ENCODE measurements at places on chromosomes 16 and 17. TPM values are rescaled to one million over a fixed set of nuclear protein-coding genes. Genes with fewer than 3 reads are reported as not detected.

GRCh38 chr17:73603971-73604370 lies 40.3 kb downstream of the SDK2 start:
- no peak for DNase-seq

DNA sequence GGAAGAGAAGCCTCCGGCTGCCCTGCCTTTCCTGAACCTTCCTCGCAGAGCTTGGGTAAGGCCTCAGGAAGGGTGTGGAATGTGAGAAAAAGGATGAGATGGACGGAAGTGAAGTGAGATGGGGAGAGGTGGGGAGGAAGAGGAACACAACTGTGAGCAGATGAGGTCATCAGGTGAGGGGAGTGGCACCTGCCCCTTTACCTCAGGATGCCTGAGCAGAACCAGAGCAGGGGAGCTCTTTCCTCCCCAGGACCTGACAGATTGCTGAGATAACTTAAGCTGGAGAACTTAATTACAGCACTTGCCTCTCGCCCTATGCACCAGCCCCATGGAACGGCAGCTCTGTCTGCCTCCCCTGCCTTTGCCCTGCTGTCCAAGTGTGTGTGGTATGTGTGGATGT lies 29.8 kb downstream of the TMEM132E start:
- DNase-seq: no peak

DNA sequence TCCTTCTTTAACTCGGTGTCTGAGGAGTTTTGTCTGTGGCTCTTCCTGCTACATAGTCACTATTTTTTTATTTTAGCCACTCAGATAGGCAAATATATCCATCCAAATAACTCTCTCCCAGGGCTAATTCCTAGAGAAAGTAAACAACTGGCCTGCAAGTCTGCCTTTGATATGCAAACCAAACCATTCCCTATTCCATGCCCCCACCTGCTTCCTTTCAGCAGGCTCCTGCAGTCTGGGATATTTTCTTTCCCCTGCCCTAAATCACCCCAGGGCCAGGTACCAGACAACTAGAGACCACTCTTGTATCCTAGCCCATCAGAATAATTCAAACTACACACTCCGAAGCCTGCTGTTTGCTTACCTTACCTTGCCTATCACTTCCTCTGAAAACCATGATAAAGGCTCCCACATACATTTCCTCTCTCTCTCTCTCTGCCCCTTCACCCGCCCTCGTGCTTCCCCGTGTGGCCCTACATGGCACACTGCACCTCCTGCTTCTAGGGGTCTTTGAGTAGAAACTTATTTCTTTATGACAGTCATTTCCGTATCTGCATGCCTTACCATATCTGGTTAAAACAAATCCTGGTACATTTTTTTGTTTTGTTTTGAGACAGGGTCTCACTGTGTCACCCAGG lies 8.3 kb downstream of the CD300H start:
- DNase-seq: no peak

DNA sequence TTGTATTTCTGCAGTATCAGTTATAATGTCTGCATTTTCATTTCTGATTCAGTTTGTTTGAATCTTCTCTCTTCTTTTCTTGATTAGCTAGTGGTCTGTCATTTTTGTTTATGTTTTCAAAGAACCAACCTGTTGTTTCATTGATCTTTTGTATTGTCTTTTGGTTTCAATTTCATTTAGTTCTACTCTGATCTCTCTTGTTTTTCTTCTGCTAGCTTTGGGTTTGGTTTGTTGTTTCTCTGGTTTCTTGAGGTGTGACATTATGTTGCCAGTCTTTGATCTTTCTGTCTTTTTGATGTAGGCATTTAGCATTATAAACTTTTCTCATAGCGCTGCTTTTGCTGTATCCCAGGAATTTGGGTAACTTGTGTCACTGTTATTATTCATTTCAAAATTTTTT lies 107.2 kb downstream of the PHKB start:
- no peak for DNase-seq

DNA sequence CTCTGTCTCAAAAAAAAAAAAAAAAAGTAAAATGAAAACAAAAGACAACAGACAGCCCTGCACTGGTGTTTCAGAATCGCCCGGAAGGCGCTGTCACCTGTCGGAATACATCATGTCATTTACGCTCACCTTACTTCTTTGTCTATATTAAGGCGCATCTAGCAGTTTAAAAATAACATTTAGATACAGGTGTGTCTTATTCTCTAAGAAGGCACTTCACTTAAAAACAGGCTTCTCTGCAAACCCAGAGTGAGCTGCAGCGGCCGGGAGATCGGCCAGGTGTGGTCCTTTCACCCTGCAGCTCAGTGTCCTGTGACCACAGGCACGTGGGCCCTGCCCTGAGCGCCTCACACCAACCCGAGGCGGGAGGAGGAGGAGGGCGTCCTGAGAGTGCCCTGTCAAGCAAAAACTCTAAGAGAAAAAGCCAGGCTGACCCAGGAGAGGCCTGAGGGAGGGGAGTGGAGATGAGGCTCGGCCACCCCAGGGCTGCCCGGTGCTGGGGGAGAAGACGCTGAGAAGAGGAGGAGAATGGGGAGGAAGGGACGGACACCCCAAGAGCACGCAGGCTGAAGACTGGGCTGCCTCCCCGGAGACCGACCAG lies 3.3 kb upstream of the LMF1 start:
- DNase-seq: no peak

JPH3 gene
- 25.6 TPM for total RNA-seq

KIFC3 gene
- 20.4 TPM for total RNA-seq
